ENCODE measurements at places on chromosomes 12 and 14. TPM values are rescaled to one million over a fixed set of nuclear protein-coding genes. Genes with fewer than 3 reads are reported as not detected.
A peak's percentile ranks its signal among the peaks of the same experiment; 100 is the strongest.

DNA sequence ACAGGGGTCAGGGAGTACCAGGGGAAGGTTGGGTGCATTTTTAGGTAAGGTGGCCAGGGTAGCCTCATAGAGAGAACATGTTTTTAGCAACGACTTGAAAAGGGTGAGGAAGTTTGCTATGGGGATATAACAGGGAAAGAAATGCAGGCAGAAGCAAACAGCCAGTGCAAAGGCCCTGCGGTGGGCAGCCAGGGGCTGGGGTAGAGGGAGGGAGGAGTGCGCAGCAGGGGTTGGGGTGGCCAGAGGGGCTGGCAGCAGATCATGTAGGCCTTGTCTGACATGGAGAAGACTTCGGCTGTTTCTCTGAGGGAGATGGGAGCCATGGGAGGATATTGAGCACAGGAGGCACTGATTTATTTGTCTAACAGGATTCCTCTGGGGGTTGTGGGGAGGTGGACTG lies 242.5 kb downstream of the RBM19 start:
- DNase-seq, result no peak

- DNase-seq, result no peak
Measured at GRCh38 chr12:91361864-91362263, 179.2 kb upstream of the DCN start.

DNA sequence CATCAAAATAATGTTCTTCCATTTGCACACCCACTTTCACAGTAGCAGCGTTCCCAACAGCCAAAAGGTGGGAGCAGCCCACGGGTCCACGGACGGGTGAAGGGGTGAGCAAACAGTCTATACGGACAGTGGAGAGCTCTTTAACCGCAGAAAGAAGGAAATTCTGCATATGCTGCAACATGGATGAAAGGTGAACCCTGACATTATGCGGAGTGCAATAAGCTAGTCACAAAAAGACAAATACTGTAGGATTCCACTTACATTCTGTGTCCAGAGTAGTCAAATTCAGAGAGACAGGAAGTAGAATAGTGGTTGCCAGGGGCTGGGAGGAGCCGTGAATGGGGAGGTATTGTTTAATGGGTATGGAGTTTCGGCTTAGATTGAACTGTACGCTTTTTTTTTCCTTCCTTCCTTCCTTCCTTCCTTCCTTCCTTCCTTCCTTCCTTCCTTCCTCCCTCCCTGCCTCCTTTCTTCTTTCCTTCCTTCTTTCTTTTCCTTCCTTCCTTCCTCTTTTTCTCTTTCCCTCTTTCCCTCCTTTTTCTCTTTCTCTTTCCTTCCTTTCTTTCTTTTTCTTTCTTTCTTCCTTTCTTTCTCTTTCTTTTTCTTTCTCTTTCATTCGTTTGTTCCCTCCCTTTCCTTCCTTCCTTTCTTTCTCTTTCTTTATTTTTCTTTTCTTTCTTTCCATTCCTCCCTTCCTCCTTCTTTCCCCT lies 15.8 kb upstream of the ANKRD9 start:
- DNase-seq, result no peak

- no peak for DNase-seq
Measured at GRCh38 chr12:122489038-122489437, 11.7 kb downstream of the ZCCHC8 start.

DNA sequence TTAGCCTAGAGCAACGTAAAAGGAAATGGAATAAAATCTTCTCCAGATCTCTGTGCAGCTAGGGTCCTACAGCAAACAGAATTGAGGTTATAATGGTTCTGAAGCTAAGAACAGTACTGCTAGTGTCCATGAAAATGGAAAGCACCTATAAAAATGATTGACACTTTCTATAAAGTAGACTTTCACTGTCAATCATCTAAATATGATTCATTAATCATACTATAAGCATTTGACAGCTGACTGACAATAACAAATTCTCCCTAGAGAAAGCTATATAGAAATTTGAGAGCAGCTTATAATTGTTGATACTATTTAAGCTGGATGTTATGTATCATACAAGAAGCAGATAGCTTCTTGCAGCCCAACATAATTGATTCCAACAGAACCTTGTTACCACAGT lies 80.9 kb downstream of the PDZRN4 start:
- no peak for DNase-seq

GRCh38 chr12:100266585-100266834 lies 369 bp downstream of the DEPDC4 start:
- peak; percentile 94 for DNase-seq

DNA sequence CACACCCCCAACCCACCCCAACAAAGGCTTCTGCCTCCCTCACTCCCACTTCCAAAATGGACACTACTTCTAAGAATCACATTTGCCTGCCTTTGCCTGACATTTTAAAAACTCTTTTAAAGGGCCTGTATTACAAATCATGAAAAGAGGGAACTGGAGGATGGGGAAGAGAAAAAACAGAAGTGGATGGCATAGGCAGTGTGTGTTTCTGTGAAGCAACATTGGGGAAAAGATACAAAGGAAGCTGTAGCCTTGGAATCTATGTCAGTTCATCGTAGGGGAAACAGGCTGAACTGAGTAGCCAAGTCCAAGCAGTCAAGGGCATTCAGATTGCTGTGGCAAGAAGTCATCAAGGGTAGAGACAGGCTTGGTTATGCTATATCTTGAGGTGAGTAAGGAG lies 273.9 kb downstream of the BTG1 start:
- no peak for DNase-seq

DNA sequence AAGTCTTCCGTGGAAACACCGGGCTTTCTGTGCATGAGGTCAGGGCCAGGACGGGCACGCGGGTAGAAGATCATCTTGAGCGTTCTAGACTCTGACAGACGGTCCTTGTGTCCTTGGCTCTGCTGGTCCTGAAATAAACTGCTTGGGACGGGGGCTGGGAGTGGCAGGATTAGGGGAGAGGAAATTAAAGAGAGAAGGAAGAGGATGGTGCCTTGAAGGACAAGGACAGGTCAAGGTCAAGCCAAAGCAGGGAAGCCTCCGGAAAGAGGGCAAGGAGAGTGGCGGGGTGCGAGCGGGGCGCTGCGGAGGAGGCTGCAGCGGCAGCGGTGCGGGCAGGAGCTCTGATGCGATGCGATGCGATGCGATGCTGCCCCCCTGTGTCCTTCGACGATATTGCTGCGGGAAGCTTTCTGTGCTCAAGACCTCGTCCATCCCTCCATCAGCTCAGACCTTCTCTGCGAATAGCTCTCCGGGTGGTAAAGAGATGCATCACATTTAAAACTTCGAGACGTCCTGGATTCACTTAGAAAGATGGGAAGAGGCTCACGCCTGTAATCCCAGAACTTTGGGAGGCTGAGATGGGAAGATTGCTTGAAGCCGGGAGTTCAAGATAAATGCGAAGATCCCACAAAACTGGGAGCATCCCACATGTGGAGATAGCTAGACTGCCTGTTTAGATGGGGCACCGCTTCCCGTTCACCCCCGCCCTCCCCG lies 110.1 kb upstream of the TMEM132D start:
- DNase-seq, result no peak

- DNase-seq, result no peak
Measured at GRCh38 chr12:30977537-30978349, 51.2 kb downstream of the TSPAN11 start.

DNA sequence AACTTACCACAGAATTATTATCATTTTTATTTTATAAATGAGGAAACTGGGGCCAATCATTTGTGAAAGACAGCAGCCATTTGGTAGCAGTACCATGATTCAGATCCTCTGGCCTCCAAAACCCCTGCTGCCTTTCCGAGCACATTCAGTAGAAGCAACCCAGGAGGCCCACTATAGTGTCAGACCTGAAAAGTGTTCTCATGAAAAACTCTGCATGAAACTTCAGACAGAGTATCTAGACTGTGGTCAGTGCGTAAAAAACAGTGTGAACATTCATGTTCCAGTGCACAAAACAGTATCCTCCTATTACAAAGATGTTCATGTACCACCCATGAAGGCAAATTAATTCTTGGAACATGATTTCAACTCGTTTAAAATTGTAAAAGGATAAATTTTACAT lies 112.0 kb downstream of the EPS8 start:
- DNase-seq, result no peak

GRCh38 chr14:63508033-63508432 lies 35.1 kb downstream of the PPP2R5E start:
- DNase-seq, result no peak

DNA sequence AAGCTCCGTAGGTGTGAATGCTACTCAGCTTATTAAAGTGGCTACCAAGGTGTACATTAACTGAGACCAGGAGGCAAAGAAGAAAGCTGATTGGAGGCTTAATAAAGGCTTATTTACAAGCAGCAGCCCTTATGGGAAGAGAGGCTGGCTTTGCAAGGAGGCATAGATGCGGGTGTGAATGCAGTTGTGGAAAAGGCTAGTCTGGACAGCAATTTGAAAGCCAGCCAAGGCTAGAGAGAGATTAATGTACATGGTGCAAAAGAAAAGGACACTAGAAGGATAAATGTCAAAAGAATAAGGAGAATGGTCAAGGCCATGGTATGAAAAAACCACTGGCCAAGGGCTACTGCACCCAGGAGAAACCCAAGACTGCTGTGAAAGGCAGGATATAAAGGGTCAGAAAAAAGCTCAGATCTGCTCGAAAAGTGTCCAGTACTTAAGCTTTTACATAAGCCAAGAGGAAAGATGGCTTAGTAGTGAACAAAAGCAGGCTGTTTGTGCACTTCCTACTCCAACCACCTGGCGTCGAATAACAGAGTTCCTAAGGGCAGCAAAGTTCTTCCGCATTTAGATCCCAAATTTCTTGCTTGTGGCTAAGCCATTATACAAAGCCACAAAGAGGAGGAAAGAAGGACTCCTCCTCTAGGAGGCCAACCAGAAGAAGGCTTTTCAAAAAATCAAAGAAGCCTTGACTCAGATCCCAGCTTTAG lies 24.0 kb downstream of the KLRK1 start:
- DNase-seq, result no peak

DNA sequence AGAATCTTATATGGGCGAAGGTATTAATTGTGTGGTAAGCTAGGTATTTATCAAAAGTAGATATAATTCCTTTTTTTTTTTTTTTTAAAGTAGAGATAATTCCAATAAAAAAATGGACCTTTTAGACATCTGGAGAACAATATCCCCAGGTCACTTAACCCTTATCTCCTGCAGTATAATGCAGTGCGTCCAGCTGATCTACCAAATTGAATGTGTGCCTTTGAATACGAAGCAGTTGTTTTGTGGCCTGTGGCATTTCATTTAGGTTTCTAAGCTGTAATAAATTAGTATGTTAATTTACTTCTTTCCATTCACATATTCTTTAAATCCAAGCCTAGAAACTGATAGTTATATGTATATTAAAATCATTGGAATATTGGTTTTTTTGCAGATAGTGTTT lies 3.1 kb downstream of the FUT8 start:
- DNase-seq, result no peak

- DNase-seq, result no peak
Measured at GRCh38 chr12:106113446-106113823, 25.3 kb downstream of the NUAK1 start.

DNA sequence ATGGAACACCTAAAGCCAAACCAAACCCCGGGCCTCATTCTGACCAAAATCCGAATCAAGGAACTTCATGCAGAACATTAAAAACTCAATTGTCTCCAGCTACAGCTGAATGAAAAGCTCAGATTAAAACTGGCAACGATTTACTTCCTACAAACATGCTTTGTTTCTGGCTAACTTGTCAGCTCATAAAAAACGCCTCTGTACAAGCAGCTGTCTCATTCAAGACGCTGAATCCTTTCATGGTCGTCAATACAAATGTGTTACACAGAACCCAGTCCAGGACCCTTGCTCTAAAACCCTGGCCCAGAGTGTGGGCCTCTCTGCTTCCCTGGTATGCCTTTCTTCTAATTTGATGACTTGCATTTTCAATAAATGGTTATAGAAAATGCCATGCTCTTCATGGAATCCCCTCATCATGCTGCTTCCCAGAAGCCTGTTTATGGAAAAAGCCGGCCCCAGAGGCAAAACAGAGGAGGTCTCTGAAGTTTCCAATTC lies 183.1 kb downstream of the PHLDA1 start:
- no peak for DNase-seq

GRCh38 chr14:95533391-95533821 lies 1.4 kb upstream of the GLRX5 start:
- DNase-seq, result no peak

DNA sequence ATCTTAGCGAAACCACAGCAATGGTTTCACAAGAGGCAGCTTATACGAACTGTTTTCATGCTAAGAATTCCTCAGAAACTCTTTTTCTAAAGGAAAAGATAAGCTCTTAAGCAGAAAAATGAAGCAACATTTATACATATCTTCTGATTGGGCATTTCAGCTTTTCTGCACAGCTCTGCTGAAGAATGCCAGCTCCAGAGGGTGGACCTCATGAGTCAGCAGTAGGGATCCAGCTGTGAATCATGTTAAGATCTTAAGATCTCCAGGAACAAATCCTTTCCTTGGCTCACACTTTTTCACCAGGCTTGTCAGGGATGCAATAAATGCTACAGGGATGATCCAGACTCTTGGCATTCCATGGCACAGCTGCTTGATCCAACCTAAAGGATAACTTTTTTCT lies 477.1 kb upstream of the CCDC196 start:
- no peak for DNase-seq

DNA sequence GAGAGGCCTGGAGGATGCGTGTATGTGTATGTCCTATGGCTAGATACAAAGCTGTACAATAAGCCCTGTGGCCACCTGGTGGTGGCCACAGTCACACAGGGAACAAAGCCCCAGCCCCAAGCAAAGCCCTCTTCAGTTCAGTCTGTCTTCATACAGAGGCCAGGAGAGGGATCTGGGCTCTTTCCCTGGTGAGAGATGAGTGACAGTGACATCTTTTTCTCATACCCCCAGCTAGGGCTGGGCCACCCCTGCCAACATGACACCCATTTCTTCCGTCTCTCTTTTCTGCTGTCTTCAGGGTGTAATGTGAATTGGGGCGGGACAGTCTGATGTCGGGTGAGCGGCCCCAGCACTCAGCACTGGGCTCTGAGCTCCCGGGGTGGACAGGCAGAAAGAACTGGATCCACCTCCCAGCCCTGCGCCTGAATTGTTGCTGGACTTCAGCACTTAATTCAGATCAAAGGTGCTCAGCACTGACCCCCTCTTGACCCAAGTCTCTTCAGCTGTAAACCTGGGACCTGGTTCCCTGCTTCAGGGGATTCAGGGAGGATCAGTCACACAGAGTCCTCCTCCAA lies 59.8 kb downstream of the SERPINA3 start:
- DNase-seq, result no peak

- DNase-seq, result no peak
Measured at GRCh38 chr14:48398675-48399282, 723.4 kb upstream of the MDGA2 start.

GRCh38 chr12:2057041-2057794 lies 4.4 kb downstream of the CACNA1C start:
- peak; percentile 70 for DNase-seq

GRCh38 chr14:25406818-25407217 lies 356.9 kb upstream of the STXBP6 start:
- DNase-seq, result no peak

GRCh38 chr14:39948235-39948634 lies 516.0 kb upstream of the FBXO33 start:
- no peak for DNase-seq

GRCh38 chr14:61132336-61132735 lies 148.8 kb downstream of the TMEM30B start:
- DNase-seq, result no peak

Gene CCDC198
- total RNA-seq, result not detected

Gene ABHD12B
- 32.0 TPM for total RNA-seq

Gene IL31
- total RNA-seq, result not detected

Gene FOXN4
- total RNA-seq, result not detected

Gene LUM
- total RNA-seq, result 11.3 TPM

Gene DHRS2
- total RNA-seq, result 2.6 TPM

Gene PLA2G1B
- total RNA-seq, result not detected
